CD4-positive, alpha-beta T cell treated with Interleukin-4 for 4 hours (primary cell): ENCODE measurements at places on chromosomes 4 and X.

GRCh38 chrX:44784241-44784640 lies 59.6 kb upstream of the DUSP21 start:
- no peak for DNase-seq

- no peak for DNase-seq
Measured at GRCh38 chrX:83504721-83505479, 3.2 kb upstream of the POU3F4 start.

- no peak for DNase-seq
Measured at GRCh38 chr4:174607792-174608191, 85.5 kb upstream of the HPGD start.

DNA sequence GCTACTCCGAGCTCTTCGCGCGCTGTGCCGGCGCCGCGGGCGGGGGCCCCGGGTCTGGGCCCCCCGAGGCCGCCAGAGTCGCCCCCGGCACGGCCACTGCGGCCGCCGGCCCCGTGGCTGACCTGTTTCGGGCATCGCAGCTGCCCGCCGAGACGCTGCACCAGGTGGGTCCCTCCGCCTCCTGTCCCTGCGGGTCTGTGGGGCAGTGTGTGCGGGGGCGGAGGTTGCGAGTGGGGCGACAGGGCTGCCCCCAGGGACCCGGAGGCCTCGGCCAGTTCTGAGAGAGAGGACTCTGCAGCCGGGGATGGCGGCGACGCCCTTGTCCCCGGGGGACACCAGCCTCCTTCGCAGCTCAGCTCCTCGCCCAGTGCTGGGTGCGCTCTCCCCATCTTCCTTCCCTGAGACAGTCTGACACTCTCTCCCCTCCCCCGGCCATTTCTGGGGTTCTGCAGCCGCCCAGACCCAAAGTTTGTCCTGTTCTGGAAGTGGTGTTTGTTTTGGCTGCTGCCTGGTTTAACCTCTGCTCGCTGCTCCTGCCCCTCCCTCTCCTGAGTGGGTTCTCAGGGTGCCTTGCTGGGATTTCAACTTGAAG lies 609 bp downstream of the REPS2 start:
- DNase-seq: no peak
